Left lung (tissue), 14 donors: ENCODE measurements at places on chromosomes 1 and 21. TPM values are rescaled to one million over a fixed set of nuclear protein-coding genes. Genes with fewer than 3 reads are reported as not detected.

GRCh38 chr1:6646499-6647148 is 22.0 kb downstream of the THAP3 start:
- no peak for DNase-seq

Gene ETV3L
- not detected for total RNA-seq

DNA sequence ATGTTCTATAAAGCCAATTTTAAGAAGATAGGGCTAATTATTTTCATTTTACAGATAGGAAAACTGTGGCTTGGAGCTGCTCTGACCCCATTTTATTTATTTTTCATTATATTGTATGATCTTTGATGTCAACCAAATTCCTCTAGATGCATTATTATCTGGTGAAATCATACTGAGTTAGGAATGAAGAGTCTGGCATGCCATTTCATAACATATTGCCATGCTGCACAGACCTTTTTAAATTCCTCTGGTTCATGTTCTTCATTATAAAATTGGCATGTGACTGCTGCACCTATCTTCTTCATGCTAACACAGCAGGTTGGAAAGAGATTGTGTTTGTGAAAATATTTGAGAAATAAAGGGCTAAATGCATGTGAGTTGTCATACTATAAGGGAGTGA is 12.7 kb downstream of the PRRX1 start:
- DNase-seq: no peak

DNA sequence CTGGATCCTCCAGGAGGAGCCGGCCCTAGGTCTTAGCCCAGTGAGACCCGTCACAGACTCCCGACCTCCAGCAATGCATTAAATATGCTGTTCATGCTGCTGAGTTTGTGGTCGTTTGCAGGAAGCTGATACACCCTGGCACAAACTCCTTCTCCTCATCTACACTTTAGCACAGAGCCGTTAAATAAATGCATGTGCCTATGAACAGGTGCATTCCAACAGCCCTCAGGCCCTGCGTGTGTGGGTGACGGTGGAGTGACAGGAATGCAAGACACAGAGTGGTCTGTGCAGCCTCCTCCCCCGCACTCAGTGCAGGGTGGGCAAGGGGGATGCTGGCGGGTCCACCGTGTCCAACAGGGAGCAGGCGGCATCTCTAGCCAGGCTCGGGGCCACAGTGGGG is 106.6 kb upstream of the TMPRSS2 start:
- no peak for DNase-seq

DNA sequence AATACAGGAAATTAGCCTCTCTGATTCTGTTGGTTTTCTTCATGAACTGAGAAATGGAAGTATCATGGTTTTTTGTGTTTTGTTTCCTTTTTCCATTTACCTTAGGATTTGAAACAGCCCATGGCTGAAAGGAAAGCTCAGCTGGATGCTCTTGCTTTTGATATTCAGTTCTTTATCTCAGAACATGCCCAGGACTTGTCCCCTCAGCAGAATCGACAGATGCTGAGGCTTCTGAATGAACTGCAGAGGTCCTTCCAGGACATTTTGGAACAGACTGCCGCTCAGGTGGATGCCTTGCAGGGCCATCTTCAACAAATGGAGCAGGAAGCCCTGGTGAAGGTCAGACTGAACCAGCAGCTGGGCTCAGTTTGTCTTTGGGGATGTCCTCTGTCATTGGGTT is 142.4 kb downstream of the MACF1 start:
- DNase-seq: no peak

DNA sequence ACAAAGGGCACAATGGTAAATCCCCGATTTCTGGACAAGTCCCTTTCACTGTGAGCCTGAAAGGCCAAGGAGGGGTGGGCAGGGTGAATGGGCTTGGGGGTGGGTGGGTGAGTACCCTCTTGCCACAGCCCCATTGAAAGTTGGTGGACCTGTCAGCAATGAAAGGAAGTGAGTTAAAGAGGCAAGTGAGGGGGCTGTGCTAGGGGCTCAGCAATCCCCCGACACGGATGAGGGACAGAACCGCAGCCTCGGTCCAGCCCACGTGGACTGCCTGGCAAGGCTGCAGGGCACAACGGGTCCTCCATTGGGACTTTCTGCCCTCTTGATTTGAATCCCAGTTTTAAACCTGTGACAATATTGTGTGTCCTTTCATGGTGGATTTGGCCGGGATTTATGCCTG is 255.3 kb downstream of the FOXD2 start:
- DNase-seq: no peak

GRCh38 chr21:39384674-39385298 is 35.9 kb upstream of the HMGN1 start:
- DNase-seq: no peak

DNA sequence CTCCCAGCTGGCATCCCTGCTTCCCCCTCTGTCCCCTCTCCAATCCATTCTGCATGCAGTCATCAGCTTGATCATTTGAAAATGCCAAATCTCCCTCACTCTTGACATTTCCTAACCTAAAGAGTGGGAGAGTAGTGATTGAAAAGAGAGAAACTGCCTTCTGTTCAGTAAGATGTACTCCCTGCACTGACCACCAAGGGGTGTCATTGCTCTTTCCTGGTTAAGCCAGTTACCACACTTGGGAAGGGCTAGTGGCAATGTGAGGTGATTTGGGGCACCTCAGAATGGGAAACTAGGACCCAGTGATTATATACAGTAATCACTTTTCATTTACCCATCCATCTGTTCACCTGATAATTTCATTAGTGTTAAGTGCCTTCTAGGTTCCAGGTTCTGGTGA is 6.9 kb upstream of the TMEM269 start:
- no peak for DNase-seq

DNA sequence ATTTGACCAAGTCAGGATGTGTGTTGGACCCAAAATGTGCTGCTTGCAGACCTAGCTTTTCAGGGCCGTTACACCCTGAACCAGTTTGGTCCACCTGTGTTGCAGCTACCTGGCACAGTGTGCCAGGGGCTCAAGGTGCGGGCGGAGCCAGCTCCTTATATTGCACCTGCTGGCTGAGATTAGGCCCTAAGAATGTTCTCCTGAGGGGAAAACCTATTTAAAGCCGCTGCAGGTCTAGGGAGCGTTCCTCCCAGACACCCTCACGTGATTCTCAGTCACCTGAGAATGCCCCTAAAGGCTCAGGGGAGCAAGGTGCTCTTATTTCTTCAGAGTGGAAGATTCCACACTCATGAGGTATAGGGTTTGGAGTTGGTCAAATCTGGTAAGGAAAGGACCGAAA is 12.0 kb downstream of the GSTM3 start:
- no peak for DNase-seq

DNA sequence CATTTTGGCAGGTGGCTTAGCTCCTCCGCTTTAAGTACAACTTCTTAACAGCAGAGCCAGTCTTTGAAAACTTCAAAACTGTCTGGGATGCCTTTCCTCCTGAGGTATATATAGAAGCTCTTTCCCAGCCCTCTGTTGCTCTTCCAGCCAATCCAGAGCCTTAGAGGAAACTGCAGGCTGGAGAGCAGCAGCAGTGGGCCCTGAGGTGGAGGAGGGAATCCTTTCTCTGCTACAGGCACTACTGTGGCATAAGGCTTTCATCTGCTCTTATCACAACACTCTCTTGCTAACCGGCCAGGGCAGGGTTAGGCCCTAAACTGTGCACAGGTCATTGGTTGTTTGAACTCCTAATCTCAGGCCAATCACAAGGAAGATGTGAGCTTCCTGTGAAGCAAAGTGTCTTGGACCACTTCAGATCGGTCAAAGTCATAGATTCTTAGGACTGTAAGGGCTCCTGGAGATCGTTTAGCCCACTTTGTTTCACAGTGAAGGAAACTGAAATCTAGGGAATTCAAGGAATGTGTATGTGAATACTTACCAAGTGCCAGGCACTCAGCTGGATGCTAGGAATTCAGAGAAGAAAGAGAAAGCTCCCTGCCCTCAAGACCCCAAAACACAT is at the start of gene RGS5:
Gene RGS5 (minus strand): TSS at position 84 of the 619 bp plus-strand sequence. CDS start 81 bp downstream, at position 3.
- DNase-seq: peak; percentile 17
